ENCODE measurements at places on chromosomes 11 and 22.

- no peak for DNase-seq
These were observed 240.3 kb downstream of the BRD1 start for GRCh38 chr22:49587421-49587820.

GRCh38 chr11:117878314-117878938, 2.0 kb upstream of the FXYD6 start:
- no peak for DNase-seq

GRCh38 chr11:77455740-77456139, 18.2 kb downstream of the PAK1 start:
- DNase-seq: no peak

GRCh38 chr11:28759311-28759710, 651.1 kb downstream of the METTL15 start:
- no peak for DNase-seq

GRCh38 chr11:29395555-29396072, 621.2 kb downstream of the KCNA4 start:
- no peak for DNase-seq

- no peak for DNase-seq
These were observed 8.2 kb upstream of the TENM4 start for GRCh38 chr11:79449040-79449439.

Measured in central memory CD4-positive, alpha-beta T cell (primary cell).